ENCODE measurements at places on chromosomes 3 and 15.

- no peak for DNase-seq
Measured at GRCh38 chr15:83565553-83566159, 88.3 kb upstream of the ADAMTSL3 start.

GRCh38 chr3:28449398-28449797, 100.8 kb upstream of the AZI2 start:
- no peak for DNase-seq

DNA sequence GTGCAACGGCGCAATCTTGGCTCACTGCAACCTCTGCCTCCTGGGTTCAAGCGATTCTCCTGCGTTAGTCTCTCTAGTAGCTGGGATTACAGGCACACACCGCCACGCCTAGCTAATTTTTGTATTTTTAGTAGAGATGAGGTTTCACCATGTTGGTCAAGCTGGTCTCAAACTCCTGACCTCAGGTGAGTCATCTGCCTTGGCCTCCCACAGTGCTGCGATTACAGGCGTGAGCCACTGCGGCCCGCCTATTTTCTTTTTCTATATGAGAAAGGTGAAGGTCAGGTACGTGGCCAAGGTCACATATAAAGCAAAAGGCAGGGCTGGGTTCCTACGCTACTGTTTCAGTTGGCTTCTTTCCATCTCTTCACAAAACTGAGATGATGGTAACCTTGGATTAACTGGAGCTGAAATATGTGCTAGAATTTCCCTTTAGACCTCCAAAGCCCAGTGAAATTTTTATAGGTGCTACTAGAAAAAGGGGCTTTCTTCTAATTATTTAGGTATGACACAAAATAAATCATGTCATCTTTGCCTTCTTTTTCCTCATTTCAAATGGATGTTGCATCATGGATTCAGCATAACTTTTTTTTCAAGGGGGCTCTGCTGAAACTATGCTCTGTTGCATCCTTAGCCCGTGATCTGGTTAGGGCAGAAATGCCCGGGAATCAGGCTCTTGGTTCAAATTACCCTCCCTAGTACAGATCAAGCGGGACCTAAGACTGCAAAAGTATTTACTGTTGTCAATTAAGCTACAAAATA, 68.5 kb downstream of the MYO1E start:
- DNase-seq = peak; percentile 16

- no peak for DNase-seq
Measured at GRCh38 chr15:33654860-33655259, 313.4 kb upstream of the CHRM5 start.

GRCh38 chr15:69729167-69729748, 276.6 kb downstream of the RPLP1 start:
- DNase-seq = peak; percentile 83

- DNase-seq = no peak
Measured at GRCh38 chr3:140597792-140598191, 80.1 kb upstream of the TRIM42 start.

DNA sequence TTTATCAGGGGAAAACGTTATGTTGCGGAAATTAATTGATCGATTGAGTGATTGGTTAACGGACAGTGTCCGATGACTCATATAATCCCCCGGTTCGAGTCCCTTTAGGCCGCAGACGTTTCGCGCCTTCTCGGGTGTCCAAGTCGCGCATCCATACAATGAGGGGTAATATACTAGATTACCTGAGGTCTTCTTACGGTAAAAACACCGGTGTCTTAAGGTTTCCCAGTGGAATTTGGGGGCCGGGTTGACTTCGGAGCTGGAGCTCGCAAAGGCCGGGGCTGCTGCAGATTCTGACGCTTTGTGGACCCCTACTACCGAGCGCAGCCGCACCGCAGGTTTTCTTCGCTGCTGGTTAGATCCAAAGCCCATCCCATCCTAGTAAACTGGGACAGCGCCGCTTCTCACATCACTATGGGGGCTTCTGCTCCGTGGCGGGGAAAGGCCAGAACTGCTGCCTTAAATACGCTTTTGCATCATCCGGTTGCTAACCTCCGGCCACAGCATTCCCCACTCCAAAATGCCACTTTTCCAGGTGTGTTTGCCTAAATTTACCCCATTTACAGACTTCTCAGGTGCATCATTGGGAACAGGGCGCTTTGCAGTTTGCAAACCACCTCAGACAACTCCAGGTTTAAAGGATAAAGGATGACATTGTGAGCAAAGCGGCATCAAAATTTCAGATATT, 858 bp upstream of the SACM1L start:
- DNase-seq = peak; percentile 55

Data from stimulated activated naive CD8-positive, alpha-beta T cell treated with anti-CD3 and anti-CD28 coated beads, Interleukin-15, Interleukin-2, amounts not matched to agents 100 U/mL and 50 U/mL, for 24 hours (primary cell).